ENCODE measurements at places on chromosomes 4 and X. TPM values are rescaled to one million over a fixed set of nuclear protein-coding genes. Genes with fewer than 3 reads are reported as not detected.

Gene AKAP4
- total RNA-seq = not detected

Gene USP51
- total RNA-seq = 1.7 TPM

Gene RTL5
- total RNA-seq = 3.0 TPM

Gene LGI2
- total RNA-seq = 1.9 TPM

Gene UGT2B11
- not detected for total RNA-seq

Gene UGT2B15
- not detected for total RNA-seq

Gene UBE2D3
- total RNA-seq = 322 TPM

Gene HTT
- 30.5 TPM for total RNA-seq

Gene GLUD2
- 0.59 TPM for total RNA-seq

Gene CYTL1
- total RNA-seq = not detected

Gene USP11
- total RNA-seq = 35.2 TPM

Gene SSX3
- total RNA-seq = not detected

Gene ZMAT1
- 4.4 TPM for total RNA-seq

Gene OCIAD2
- 13.2 TPM for total RNA-seq

Gene C1QTNF7
- total RNA-seq = 2.9 TPM

DNA sequence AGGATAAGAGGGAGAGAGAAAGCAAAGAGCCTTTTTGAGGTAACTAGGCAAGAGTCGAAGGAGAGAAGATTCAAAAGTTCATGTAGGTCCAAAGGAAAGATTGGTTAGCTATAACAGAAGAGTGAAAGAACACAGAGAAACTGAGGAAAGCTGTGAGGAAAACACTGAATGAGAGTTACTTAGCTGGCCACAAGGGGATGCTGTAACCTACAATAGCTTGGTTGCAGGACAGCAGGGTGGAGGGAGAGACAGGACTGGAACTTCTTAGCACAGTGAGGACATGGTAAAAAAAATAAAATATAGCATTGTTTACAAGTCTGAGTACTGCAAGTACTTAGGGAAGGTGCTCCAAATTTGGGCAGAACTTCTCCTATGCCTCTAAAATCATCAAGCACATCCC, 48.3 kb downstream of the RAI2 start:
- no peak for DNase-seq

DNA sequence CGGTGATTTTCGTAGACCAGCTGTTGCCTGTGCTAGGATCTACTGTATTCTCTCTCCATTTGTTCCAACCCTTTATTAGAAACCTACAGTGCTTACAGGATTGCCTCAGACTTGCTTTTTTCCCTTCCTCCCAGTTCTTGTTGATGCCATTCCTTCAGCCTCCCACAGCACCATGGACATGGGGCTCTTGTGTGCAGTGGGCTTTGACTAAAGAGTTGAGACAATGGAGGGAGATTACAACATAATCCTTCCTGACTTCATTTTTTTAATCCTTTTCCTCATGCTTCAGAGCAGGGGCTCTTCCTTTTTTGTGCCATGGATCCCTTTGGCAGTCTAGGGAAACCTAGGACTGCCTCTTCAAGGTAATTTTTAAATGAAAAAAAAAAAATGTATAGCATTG, 92.1 kb downstream of the BMPR1B start:
- no peak for DNase-seq

DNA sequence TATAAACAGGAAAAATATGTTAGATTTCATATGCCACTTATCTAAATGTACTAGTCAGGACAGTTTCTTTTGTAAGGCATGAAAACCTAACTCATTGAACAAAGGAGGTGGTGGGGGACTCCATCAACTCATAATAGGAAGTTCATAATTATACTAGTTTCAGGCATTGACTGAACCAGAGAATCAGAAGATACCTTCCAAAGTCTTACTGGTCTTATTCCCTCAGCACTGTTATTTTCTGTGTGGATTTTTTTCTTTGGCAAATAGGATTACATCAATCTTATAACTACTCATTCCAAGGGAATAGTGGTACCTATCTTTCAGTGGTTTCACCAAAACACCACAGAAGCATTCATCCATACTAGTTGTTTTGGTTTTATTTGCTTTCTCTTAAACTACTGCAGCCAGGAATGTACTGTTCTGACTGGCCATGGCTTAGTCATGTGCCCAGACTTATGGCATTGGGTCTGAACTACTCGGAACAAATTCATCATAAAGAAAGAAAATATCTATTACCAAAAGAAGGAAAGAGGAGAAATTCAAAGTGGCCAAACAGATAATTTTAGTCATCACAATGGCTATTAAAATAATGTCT, 273.9 kb downstream of the ARAP2 start:
- no peak for DNase-seq

GRCh38 chrX:38106991-38107655, 100.8 kb downstream of the SYTL5 start:
- DNase-seq = no peak

DNA sequence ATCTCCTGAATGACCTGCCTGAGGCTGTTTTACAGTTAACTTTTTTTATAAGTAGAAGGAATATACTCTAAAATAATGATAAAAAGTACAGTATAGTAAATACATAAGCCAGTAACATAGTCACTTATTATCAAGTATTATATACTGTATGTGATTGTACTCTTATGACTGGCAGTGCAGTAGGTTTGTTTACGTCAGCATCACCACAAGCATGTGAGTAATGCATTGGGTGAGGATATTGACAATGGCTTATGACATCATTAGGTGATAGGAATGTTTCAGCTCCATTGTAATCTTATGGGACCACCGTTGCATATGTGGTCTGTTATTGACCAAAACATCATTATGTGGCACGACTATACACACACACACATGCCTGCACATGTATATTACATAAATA, 20.5 kb downstream of the NUDT9 start:
- no peak for DNase-seq

- no peak for DNase-seq
Observed at GRCh38 chr4:123673971-123674370, 277.4 kb downstream of the SPRY1 start.

DNA sequence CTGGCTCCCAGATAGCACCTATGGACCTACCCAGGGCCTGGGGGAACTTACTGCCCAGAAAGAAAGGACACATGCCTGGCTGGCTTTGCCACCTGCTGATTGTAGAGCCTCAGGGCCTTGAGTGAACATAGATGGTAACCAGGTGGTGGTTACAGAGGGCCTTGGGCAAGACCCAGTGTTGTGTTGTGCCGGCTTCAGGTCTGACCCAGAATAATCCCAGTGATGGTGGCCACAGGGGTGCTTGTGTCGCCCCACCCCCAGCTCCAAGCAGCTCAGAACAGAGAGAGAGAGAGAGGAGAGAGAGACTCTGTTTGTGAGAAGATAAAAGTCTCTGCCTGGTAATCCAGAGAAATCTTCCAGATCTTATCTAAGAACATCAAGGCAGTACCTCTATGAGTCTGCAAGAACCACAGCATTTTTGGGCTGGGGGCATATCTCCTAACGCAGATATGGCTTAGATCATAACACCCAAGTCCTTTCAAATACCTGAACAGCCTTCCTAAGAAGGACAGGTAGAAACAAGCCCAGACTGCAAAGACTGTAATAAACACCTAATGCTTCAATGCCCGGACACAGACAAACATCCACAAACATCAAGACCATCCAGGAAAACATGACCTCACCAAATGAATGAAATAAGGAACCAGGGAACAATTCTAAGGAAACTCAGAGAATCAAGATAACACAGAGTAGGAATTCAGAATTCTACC, 16.3 kb upstream of the RP2 start:
- DNase-seq = no peak

- DNase-seq = no peak
Observed at GRCh38 chr4:72112514-72113156, 80.8 kb downstream of the NPFFR2 start.

DNA sequence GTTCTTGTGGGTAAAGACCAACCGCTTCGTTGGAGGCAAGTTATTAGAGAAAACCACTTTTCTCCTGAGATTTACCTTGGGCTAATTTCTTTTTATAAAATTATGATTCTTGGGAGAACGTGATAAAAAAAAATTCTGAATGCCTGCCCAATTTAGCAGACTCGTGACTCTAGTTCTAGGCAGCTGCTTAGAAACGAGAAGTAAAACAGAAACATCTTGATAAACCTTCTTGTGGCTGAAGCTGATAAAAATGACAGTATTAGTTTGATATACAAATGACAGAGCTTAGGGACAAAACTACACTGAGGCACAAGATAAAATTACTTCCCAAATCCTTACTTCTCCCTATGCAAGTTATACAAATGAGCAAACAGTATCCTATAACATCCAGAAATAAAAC, 458.9 kb upstream of the TEX13C start:
- DNase-seq = no peak

GRCh38 chr4:85829276-85830051, 354.5 kb downstream of the ARHGAP24 start:
- no peak for DNase-seq

- DNase-seq = no peak
Observed at GRCh38 chrX:14758029-14758491, 114.8 kb downstream of the FANCB start.

DNA sequence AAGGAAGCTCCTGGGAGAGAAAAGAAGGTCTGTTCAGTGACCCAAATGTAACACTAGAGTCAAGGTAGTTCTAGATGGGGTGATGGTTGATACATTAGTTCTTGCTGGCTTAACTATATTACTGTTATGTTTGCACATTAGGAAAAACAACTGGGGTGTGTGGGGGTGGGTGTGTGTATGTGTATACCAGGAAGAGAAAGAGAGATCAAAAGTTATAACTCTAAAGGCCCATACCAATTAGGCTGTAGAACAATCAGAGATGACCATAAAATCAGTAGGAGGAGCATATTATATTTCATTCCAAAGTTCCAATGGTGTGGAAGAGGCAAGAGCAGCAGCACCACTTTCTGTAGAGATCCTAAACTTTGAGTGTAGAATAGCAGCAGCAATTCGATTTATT, 134.7 kb upstream of the FMR1 start:
- DNase-seq = no peak

DNA sequence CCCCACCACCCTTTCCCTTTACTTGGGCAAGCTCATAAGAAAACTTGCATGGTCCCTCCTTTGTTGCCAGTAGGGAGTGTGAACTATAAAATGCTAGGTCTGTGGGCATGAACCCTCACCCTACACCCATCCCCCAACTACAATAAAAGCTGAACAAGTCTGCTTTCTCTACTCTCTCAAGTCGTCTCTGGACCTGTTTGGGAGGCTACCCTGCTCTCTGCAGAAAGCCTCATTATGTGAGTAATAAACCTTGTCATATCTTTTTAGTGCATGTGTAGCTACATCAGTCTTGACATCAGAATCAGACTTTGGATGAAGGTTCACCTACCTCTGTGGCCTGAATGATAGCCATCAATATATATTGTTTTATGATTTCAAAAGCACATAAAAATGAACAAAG, 155.4 kb upstream of the FAM241A start:
- DNase-seq = no peak

DNA sequence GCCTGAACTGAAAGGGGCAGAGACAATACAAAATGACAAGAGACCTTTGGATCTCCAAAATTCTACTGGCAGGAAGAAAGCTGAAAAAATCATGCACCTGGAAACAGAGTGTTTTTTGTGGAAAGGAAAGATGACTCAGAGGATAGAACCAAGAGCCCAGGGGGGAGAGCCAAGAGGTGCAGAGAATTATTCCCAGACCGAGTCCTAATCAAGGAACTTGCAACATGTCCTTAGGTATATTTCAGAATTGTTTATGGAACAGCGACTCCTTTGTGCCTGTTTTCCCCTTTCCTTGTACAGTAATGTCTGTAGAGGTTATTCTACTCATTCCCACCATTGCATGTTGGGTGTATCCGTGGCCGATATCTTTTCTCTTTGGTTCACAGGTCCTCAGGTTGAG, 71.7 kb downstream of the YIPF6 start:
- no peak for DNase-seq

DNA sequence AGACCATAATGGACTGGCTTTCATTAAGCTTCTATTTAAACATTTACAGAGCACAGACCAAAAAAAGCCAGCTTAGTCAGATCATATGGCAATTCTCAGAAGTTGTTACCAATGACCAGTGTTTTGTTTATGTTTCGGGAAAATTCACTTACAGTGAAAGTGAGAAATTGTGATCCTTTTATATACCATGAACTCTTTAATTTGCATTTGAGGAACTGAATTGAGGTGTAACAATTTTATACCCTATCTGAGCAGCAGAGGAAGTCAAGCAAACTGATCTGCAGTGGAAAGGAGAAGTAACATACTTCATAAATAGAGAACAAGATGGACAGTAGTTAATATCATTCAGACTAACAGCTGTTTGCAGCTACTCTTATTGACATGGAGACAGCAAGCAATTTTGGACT, 97.1 kb downstream of the TMA16 start:
- DNase-seq = no peak

- no peak for DNase-seq
Observed at GRCh38 chrX:124634363-124634762, 288.0 kb downstream of the SH2D1A start.

- no peak for DNase-seq
Observed at GRCh38 chrX:1231850-1232465, 19.5 kb upstream of the CRLF2 start.

GRCh38 chr4:6695660-6696610, 2.3 kb downstream of the S100P start:
- DNase-seq = no peak

DNA sequence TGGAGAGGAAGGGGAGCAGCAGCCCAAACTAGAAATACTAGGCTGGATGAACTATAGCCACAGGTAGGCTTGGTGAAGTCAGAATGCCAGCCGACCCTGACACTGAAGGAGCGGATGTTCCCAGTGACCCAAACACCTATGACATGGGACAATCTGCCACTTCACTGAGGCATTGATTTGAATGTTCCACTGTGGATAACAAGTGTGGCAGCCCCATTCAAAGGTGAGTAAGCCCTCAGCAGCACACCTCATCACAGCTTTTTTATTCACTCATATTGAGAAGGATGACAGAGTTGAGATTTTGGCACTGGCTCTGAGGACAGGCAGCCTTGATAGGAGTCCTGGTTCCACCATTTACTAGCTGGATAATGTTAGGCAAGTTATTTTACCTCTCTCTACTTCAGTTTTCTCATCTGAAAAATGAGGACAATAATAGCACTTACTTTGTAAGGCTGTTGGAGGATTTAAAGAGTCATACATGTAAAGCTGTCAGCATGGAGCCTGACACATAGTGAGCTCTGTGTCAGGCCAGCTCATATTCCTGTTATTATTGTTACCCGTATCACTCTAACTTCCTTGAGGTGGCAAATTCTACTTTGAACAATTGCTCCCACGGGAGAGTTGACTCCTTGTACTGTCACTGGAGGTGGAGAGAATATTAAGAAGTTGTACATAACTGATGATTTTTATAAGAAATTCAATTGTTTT, 114.6 kb downstream of the RASL11B start:
- no peak for DNase-seq

DNA sequence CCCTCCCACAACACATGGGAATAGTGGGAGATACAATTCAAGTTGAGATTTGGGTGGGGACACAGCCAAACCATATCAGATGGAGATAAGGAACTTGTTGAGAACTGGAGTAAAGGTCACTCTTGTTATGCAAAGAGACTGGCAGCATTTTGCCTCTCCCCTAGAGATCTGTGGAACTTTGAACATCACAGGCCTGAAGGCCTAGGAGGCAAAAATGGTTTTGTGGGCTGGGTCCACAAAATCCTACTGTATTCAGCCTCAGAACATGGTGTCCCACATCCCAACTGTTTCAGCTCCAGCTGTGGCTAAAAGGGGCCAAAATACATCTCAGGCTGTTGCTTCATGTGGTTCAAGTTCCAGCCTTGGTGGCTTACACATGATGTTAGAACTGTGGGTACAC, 1247.8 kb upstream of the IGFBP7 start:
- no peak for DNase-seq

- DNase-seq = no peak
Observed at GRCh38 chrX:51862920-51863319, 30.5 kb upstream of the MAGED1 start.

- no peak for DNase-seq
Observed at GRCh38 chr4:48297256-48297846, 27.7 kb upstream of the TEC start.

- peak; percentile 76 for DNase-seq
Observed at GRCh38 chrX:40176351-40177116, 78.8 kb upstream of the BCOR start.
